Colonic mucosa (tissue), 4 donors: ENCODE measurements at places on chromosomes 6 and 20.

DNA sequence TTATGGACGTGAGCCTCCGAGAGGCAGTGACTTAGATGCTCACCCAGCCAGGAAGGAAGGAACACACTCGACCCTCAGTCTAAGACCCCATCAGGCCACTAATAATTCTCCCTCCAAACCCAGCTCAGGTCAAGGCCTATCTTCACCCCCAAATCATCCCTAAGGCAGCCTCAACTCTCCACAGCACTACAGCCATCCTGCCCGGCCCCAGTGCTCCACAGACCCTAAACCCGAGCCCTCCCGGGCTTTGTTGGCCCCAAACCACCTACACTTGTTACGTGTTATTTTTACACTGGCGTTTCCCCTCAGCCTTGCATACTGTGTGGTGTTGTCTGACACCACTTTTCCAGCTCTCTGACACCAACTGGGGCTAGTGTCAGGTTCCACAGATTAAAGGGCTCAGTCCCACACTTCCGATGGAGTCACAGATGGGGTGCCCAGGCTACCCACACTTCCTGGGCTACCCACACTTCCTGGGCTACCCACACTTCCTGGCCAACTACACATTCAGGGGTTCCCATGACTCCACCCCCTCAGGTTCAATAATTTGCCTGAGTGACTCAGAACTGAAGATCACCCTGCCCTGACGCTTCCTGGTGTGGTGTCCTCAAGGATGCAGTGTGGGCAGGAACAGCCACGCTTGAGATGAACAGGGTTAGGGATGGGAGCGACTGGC, 25.3 kb downstream of the RBCK1 start:
- H3K4me3 ChIP-seq = no peak overlapping the region
- H3K36me3 ChIP-seq = peaks cover 14% of the 10 kb centered on the region
- DNase-seq = no peak
- no peak overlapping the region for H3K27ac ChIP-seq
- H3K4me1 ChIP-seq = no peaks in the 10 kb centered on the region

DNA sequence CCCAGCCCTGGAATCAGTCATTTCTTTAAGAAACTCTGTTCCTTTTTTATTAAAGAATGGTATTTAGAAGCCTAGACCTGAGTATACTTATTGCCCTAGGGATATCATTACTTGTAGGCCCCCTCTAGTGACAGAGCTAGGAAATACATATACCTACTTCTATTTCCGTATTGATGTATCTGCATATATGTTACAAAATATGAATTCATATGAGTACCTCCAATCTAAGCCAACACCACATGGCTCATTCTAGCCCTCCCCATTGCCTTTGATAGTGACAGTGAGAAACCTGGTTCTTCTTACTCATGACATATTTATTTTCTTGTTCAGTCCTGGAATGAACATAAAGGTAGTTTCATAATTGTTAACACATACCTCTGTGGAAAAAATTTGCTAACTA, 137.2 kb downstream of the FARS2 start:
- no peaks in the 10 kb centered on the region for H3K27me3 ChIP-seq
- H3K4me3 ChIP-seq = no peak overlapping the region
- H3K27ac ChIP-seq = no peak overlapping the region
- H3K36me3 ChIP-seq = no peaks in the 10 kb centered on the region
- DNase-seq = no peak

GRCh38 chr6:32627831-32628230, 9.4 kb upstream of the HLA-DQA1 start:
- no peaks in the 10 kb centered on the region for H3K27me3 ChIP-seq
- no peak overlapping the region for H3K27ac ChIP-seq
- DNase-seq = no peak
- no peaks in the 10 kb centered on the region for H3K36me3 ChIP-seq
- no peak overlapping the region for H3K4me3 ChIP-seq
- H3K4me1 ChIP-seq = no peaks in the 10 kb centered on the region

- H3K27me3 ChIP-seq = no peaks in the 10 kb centered on the region
- H3K27ac ChIP-seq = no peak overlapping the region
- DNase-seq = no peak
- H3K4me1 ChIP-seq = no peaks in the 10 kb centered on the region
These were observed 173.0 kb downstream of the IBTK start for GRCh38 chr6:82074556-82074955.

GRCh38 chr6:11142296-11143027, 30.9 kb upstream of the ERVFRD-1 start:
- no peak overlapping the region for H3K4me3 ChIP-seq
- DNase-seq = no peak
- H3K36me3 ChIP-seq = no peaks in the 10 kb centered on the region
- H3K27me3 ChIP-seq = no peaks in the 10 kb centered on the region
- no peak overlapping the region for H3K27ac ChIP-seq

DNA sequence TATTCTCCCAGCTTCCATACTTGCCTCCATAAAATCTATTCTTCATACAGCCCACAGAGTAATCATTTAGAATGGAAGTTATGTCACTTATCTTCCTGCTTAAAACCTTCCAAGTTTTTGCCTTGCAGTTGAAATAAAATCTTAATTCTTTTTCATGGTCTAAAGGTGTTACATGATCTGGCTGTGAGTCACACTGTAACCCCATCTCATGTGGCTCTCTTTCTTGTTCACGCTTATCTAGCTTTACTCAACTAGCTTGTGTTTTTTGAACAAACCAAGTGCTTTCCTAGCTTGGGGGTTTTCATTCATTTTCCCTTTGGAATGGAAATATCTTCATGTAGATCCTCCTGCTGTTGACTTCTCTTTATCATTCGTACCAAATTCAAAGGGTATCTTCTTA, 23.6 kb upstream of the THEMIS start:
- H3K36me3 ChIP-seq = no peaks in the 10 kb centered on the region
- H3K4me3 ChIP-seq = no peak overlapping the region
- no peak for DNase-seq
- H3K27me3 ChIP-seq = no peaks in the 10 kb centered on the region
- H3K27ac ChIP-seq = no peak overlapping the region

DNA sequence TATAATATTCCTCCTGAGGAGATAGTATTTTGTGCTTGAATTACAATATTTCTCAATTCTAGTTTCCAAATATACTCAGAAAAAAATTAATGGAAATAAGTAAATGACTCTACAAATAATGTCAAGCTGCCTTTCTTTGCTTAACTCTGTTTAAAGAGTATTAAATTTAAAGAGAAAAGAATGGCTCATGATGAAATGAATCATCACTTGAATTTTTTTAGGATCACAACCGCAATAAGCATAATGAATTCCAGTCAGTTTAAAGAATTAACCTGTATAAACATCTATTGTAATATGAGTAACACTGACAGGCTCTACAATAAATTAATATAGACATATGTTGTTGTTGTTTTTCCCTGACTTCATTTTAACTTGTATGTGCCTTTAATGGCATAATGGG, 266.2 kb upstream of the ADGRB3 start:
- no peaks in the 10 kb centered on the region for H3K36me3 ChIP-seq
- no peak overlapping the region for H3K27ac ChIP-seq
- DNase-seq = no peak
- H3K4me3 ChIP-seq = no peak overlapping the region
- H3K27me3 ChIP-seq = no peaks in the 10 kb centered on the region

DNA sequence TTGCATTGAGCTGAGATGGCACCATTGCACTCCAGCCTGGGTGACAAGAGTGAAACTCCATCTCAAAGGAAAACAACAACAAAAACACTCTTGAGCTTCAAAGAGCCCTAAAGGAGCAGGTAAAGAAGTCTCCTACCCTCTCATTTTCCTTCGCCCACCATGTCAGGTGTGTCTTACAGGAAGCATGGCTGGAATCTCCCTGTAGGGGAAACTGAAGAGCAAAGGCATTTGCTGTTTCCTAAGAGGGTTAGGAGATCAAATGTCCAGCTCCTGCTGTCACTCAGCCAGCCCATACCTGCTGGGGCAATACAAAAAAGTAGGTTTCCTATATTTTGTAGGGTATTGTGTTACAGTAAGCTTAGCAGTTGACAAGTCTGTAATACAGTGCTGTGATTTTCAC, 43.3 kb downstream of the SPATA2 start:
- DNase-seq = no peak
- no peaks in the 10 kb centered on the region for H3K4me1 ChIP-seq
- peaks cover 6% of the 10 kb centered on the region for H3K36me3 ChIP-seq
- H3K27me3 ChIP-seq = no peaks in the 10 kb centered on the region
- no peak overlapping the region for H3K27ac ChIP-seq

GRCh38 chr20:43821795-43822194, 92.9 kb upstream of the TOX2 start:
- no peaks in the 10 kb centered on the region for H3K4me1 ChIP-seq
- DNase-seq = no peak
- no peaks in the 10 kb centered on the region for H3K36me3 ChIP-seq
